ENCODE measurements at places on chromosomes 11 and 22.

GRCh38 chr11:18368221-18368620 is 26.1 kb upstream of the LDHA start:
- DNase-seq = no peak

GRCh38 chr11:86743223-86744118 is 56.9 kb upstream of the PRSS23 start:
- DNase-seq = peak; percentile 90

GRCh38 chr11:129281471-129282415 is 89.6 kb upstream of the ARHGAP32 start:
- DNase-seq = no peak

DNA sequence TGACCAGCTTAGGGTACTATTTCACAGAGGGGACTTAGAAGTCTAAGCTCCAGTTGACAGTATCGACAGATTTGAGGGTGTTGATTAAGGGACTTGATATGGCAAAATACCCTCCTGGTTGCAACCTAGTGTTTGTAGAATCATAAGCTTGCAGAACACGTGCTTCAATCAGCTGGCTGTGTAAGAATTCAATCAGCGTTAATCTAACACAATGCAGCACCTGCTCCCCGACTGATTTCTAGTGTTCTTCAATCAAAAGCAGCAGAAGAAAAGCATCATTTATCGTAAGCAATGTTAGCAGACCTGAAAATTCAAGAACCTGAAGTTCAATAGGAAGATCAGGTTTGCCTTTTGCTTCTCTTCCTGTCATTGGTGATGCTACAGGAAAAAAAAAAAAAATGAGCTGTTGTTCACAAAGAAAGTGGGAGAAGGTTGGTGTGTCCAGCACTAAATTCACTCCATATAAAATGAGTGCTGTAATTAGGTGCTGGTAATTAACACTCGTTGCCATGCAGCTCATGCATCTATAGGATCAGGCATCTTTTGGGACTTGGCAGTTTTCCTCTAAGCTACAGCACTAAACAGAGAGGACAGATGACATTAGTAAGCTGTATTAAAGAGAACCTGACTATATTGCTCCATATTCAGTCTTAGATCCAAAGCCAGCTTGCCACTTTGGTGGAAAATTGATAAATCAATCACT is 840.3 kb downstream of the OPCML start:
- no peak for DNase-seq

- no peak for DNase-seq
Observed at GRCh38 chr11:88188251-88188931, 13.1 kb upstream of the RAB38 start.

GRCh38 chr11:45662665-45663485 is 2.5 kb downstream of the CHST1 start:
- peak; percentile 58 for DNase-seq

DNA sequence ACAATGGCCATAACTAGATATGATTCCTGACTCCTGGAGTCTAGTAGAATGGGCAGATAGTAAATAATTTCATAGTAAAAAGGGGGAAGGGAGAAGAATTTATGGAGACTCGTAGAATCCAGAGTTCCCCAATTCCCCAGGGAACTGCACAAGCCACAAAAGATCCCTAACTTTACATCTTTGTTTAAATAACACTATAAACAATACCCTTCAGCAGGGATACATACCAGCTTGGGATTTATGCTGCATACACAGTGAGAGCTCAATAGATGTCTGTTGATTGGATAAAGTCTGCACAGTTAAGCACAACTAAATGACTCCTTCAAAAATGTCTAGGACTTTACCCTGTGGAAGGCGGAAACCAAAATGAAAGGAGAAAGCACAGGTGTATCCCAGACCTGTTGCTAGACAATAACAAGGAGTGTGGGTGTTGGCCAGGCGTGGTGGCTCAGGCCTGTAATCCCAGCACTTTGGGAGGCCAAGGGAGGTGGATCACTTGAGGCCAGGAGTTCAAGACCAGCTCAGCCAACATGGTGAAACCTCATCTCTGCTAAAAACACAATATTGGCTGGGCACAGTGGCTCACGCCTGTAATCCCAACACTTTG is 6.8 kb downstream of the SLC35F2 start:
- DNase-seq = no peak

- DNase-seq = no peak
Observed at GRCh38 chr11:17462940-17463339, 13.7 kb downstream of the ABCC8 start.

DNA sequence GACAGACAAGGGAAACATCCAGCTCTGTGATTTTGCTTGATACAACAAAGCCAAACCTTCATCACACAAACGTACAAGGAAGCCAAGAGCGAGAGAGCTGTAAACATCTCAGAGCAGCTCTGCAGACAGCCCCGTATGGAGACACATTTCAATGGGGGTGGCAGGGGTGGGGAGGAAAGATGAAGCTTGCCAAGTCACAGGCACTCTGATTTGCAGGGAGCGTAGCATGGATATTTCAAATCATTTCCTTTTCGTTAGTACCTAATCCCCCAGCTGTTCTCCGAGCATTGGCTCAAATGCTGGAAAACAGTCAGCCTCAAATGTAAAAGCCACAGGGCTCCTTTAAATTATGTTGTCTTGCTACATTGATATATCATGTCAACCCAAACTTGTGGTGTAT is 458.9 kb upstream of the CADM1 start:
- no peak for DNase-seq

DNA sequence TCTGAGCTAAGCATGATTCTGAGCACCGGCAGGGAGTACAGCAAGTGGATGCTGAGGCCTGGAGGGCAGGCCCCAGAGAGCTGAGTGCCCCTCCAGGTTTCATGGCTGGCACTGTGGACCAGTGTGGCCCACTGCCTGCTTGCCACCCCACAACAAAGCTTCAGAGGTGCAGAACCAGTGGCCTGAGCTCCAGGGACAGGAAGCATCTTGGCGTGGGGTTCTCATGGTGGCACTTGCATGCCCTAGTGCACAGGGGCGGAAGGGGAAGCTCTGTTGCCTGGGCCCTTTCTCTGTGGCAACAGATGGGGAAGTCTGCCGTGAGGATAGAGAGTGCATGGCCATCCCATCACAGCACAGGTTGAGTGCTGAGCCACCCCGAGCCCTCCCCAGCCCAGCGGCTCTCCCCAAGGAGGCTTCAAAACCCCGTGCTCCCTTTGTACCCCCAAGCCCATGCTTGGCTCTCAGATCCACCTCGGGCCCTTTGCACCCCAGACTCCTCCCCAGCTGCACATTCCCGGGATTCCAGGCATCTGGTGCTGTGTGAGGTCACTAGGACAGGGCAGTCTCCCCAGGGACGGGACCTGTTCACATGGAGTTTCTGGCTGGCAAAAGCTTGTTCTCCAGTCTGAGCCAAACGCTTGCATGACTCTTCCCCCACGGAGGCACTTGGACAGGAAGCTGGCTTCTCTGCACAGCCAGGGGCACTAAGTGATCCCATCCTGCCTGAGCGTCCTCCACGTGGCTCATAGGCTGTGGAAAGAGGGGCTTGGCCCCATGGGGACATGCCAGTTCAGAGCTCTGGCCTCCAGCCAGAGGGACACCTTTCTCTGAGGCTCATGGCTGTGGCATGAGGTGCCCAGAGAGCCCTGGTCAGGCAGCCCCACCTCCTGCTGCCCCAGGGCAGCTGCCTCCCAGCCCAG is 4.2 kb downstream of the SLC25A1 start:
- no peak for DNase-seq

GRCh38 chr11:37076866-37077265 is 478.8 kb upstream of the RAG2 start:
- no peak for DNase-seq

DNA sequence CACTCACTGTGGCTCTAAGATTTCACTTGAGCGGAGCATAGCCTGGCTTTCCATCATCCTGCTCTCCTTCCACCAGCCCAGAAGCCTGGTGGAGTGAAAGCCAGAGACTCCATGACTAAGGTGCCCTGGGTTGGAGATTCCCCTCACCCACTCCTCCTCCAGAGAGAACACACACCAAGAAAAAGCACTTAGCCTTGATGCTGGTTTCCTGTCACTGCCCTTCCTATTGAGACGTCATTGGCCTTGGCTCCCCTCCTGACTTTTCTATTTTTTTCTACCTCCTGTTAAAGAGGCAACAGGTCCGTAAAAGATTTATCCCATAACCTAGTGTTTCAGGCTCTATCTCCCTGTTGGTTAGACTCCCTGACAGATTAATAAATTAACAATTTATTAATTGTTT is 38.5 kb upstream of the APLNR start:
- DNase-seq = no peak

GRCh38 chr11:77519847-77520246 is 46.0 kb upstream of the PAK1 start:
- DNase-seq = no peak

DNA sequence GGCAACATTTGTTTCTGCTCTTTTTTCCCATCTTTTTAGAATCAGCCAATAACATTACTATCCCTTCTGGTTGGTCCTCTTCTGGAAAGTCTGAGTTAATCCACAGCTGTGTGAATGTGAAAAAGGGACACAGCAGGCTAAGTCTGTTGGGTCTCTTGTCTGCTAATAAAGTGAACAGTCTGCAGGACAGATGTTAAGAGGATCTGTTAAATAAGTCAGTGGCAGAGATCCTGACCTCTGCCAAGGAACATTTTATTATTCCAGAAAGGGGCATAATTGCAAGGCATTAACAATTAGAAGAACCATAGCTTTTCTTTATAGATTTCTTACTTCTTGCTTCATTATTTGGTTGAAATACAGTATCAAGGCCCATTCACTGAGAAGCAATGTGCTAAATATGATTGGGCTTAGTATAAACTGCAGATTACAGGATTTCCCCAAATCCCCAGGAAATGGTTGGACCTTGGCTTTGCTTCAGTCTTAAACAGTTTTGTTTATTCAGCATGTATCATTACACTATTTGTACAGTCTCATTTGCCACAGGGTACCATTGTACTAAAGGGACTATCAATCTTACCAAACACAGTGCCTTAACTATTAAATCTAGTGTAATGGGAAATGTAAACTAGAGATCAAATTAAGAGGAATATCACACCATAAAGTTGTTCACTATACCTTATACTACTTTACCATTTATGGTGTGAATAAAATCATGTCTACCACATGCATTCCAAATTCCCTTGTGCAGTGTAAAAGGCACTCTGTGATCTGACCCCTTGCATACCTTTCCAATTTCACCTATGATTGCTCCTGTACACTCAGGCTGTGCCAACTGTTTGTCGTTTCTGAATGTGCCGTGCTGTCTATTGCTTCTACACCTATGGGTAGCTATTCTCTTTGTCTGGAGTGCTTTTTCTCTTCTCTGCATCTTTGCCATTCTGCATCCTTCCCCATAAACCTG is 274.0 kb downstream of the SOX6 start:
- no peak for DNase-seq

- no peak for DNase-seq
Observed at GRCh38 chr22:48320683-48321451, 1506.8 kb downstream of the BRD1 start.

DNA sequence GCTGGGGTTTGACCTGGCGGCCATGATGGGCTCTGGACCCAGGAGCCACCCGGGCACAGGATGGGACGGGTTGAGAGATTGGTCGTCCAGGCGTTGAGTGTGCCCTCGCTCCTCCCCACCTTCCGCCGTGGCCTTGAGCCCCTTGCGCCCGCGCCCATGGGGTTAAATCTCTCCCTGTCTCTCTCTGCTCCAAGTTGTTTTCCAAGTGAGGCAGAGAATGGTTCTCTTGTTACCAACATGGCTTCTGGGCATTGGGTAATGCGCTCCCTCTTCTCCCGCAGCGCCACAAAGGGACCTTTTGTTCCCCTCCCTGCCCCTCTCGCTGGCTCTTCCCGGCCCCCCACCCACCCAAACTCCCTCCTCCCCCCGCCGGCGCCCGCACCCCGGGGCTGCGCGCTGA is 18.8 kb upstream of the PICK1 start:
- DNase-seq = no peak

GRCh38 chr22:39469326-39469680 is 12.5 kb downstream of the MGAT3 start:
- DNase-seq = no peak

DNA sequence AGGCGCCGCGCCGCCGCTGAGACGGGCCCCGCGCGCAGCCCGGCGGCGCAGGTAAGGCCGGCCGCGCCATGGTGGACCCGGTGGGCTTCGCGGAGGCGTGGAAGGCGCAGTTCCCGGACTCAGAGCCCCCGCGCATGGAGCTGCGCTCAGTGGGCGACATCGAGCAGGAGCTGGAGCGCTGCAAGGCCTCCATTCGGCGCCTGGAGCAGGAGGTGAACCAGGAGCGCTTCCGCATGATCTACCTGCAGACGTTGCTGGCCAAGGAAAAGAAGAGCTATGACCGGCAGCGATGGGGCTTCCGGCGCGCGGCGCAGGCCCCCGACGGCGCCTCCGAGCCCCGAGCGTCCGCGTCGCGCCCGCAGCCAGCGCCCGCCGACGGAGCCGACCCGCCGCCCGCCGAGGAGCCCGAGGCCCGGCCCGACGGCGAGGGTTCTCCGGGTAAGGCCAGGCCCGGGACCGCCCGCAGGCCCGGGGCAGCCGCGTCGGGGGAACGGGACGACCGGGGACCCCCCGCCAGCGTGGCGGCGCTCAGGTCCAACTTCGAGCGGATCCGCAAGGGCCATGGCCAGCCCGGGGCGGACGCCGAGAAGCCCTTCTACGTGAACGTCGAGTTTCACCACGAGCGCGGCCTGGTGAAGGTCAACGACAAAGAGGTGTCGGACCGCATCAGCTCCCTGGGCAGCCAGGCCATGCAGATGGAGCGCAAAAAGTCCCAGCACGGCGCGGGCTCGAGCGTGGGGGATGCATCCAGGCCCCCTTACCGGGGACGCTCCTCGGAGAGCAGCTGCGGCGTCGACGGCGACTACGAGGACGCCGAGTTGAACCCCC is 798 bp downstream of the BCR start:
- DNase-seq = no peak

Measured in hematopoietic multipotent progenitor cell treated with erythropoietin and hydrocortisone succinate and interleukin-3 and kit ligand, for 8 days (in vitro differentiated cells).